Stimulated activated CD8-positive, alpha-beta memory T cell treated with anti-CD3 and anti-CD28 coated beads, Interleukin-4, amount 100 ng/mL, for 1 hour (primary cell): ENCODE measurements at places on chromosomes 3 and 15.

- no peak for DNase-seq
Measured at GRCh38 chr3:7875925-7876324, 625.7 kb upstream of the LMCD1 start.

DNA sequence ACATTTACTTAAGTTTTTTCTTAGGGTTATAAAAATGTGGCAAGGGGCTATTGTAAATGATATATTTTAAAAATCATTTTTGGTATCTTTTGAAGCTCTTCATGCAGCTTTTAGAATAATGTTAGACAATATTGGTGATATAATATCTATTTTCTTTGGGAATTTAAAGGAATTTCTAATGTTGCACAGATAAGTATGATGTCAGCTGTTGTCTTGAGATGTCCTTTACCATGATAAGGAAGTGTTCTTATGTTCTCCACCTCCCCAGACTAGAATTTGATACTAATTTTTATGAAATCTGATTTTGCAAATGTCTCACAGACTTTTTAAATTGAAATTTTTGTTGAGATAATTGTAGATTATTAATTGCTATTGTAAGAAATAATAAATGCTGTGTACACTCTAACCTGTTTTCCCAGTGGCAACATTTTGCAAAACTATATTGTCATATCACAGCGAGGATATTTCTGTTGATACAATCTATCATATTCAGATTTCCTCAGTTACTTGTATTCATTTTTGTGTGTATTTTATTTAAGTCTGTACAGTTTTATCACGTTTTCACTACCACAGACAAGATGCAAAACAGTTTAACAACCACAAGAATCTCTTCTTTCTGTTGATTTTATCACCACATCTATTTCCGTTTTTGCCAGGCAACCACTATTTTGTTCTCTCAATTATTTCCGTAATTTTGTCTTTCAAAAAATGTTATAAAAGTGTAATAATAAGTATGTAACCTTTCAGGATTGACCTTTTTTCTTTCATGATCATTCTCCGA lies 55.4 kb downstream of the SPRED1 start:
- DNase-seq = no peak

DNA sequence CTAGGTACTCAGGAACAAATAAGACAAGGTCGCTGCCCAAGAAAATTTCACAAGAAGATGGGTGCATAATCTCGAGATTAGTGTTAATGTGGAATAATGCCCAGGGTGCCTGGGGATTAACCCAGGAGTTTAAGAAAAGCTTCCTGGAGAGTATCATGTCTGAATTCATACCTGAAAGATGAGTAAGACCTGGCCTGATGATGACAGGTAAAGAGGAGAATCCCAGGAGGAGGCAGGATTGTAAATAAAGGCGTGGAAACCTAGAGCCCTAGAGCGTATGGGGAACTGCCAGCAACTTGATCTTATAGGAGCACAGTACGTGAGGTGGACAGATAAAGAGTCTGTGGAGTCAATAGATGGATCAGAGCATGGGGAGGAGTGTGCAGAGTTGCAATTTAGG lies 43.0 kb downstream of the ARRDC4 start:
- DNase-seq = no peak

- peak; percentile 19 for DNase-seq
Measured at GRCh38 chr3:15647611-15648167, 46.1 kb downstream of the BTD start.

GRCh38 chr3:157429708-157430107 lies 6.9 kb upstream of the PTX3 start:
- no peak for DNase-seq

DNA sequence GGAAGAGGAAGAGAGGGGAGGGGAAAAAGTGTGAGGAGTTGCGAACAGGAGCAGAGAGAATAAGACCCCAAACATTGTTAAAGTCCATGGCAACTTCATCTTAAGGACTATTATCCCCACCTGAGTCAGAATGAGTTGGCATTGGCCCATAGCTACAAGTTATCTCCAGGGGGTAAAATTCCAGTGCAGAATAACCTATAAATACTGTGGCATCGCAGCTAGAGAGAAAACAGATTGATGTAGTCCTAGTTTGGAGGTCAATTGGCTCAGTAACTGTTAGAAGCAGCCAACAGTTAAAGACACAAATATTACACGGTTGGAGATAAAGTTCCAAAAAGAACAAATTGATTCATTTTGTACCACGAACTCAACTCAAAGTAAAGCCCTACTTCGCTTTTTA lies 313.9 kb upstream of the CCDC54 start:
- no peak for DNase-seq

GRCh38 chr3:55624238-55624637 lies 137.1 kb upstream of the WNT5A start:
- DNase-seq = no peak

GRCh38 chr15:36831125-36831903 lies 251.9 kb downstream of the CDIN1 start:
- no peak for DNase-seq

DNA sequence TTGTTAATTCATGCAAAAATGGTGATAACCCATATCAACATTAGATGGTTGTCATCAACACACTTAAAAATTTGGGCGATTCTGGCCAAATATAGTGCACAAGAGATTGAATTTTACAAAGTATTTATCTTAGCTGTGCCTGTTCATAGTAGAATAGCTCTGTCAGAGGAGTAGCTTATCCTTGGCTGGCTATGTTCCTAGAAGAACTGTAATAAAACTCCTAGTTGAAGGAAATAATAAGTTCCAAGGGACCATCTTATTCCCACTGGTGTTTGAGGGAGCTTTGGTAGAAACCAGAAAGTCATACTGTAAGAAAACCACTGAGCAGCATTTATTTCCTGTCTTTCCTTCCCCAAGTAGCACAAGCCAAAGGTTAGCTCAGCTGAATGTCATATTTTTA lies 201.8 kb downstream of the GRM7 start:
- DNase-seq = no peak

GRCh38 chr15:77702211-77702957 lies 69.7 kb upstream of the LINGO1 start:
- DNase-seq = no peak

- DNase-seq = no peak
Measured at GRCh38 chr15:83398626-83399025, 48.5 kb upstream of the SH3GL3 start.

DNA sequence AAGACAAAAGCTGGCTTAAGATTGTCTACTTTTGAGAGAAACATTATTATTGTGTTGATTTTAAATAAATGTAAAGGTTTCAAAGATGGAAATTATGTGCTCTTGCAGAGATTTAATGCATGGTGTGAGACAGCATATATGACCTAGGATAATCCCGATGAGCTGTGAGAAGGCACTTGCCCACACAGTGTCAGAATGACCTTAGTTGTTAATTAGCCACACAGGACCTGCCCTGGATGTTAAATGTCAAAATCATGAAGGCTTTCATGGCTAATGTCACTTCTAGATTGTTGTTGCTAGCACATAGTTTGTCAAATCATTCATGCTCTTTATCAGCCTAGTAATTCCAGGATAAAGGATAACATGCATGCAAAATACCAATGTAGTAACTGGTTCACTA lies 135.3 kb upstream of the GAP43 start:
- no peak for DNase-seq
